Small intestine (tissue), 16 donors: ENCODE measurements at places on chromosomes 5 and 9.

- no peak for DNase-seq
These were observed 112.7 kb upstream of the IQGAP2 start for GRCh38 chr5:76290321-76290757.

GRCh38 chr5:173625673-173626504, 9.4 kb upstream of the BOD1 start:
- DNase-seq: no peak

- no peak for DNase-seq
These were observed 2.7 kb downstream of the CD274 start for GRCh38 chr9:5453004-5453403.

DNA sequence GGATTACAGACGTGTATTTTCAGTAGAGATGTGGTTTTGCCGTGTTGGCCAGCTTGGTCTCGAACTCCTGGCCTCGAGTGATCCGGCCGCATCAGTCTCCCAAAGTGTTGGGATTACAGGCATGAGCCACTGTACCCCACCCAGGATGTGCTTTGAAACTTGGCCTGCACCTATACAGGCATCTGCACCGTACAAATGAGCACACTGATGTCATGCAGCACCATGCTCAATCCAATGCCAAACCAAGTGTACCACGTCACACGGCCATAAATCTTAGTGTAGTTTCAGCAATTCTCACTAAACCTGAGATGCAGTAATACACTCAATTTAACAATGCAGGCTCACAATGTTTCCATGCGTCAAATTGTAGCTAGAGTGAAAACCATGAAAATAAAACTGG, 6.3 kb downstream of the NSUN2 start:
- no peak for DNase-seq

- no peak for DNase-seq
These were observed 2076.0 kb upstream of the CDH9 start for GRCh38 chr5:29114331-29114768.
